ENCODE measurements at places on chromosomes 5 and 9. TPM values are rescaled to one million over a fixed set of nuclear protein-coding genes. Genes with fewer than 3 reads are reported as not detected.

Gene EXOSC3
- total RNA-seq: 35.8 TPM

Gene OR13C5
- not detected for total RNA-seq

Gene SOHLH1
- total RNA-seq: not detected

Gene MCCC2
- total RNA-seq: 16.8 TPM

Gene KLF4
- 3.8 TPM for total RNA-seq

Gene TNFSF8
- total RNA-seq: not detected

Gene XPA
- 8.8 TPM for total RNA-seq

Gene CLIC3
- 0.90 TPM for total RNA-seq

Gene TESK1
- 4.0 TPM for total RNA-seq

Gene CCDC152
- 0.56 TPM for total RNA-seq

Gene PCA3
- 0.90 TPM for total RNA-seq

Gene AMBP
- total RNA-seq: not detected

Gene LCN15
- not detected for total RNA-seq

Gene CTSV
- total RNA-seq: 0.54 TPM

Gene TMCO6
- total RNA-seq: 10.5 TPM

Gene C5orf52
- not detected for total RNA-seq

Gene NEUROG1
- not detected for total RNA-seq

Gene VCAN
- 9.6 TPM for total RNA-seq

Gene SPATA31C1
- not detected for total RNA-seq

Gene BTNL8
- not detected for total RNA-seq

Gene GFPT2
- total RNA-seq: 24.8 TPM
